ENCODE measurements at places on chromosomes 3 and 15.

DNA sequence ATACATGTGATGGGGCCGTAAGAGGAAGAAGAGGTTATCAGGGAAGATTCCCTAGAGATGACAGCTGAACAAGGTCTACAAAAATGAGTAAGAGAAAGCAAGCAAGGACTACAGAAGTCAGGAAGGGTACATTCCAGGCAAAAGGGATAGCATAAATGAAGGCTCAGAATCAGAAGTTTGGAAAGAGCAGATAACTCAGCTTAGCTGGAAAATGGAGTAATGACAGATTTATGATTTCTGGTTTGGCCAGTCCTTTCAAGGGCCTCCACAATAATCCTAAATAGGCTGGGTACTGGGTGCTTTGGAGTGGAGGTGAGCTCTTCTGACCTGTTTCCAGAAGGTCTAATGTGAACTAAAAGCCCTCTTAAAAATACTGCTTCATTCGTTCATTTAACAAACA is 110.7 kb downstream of the MYO5A start:
- no peak for DNase-seq

DNA sequence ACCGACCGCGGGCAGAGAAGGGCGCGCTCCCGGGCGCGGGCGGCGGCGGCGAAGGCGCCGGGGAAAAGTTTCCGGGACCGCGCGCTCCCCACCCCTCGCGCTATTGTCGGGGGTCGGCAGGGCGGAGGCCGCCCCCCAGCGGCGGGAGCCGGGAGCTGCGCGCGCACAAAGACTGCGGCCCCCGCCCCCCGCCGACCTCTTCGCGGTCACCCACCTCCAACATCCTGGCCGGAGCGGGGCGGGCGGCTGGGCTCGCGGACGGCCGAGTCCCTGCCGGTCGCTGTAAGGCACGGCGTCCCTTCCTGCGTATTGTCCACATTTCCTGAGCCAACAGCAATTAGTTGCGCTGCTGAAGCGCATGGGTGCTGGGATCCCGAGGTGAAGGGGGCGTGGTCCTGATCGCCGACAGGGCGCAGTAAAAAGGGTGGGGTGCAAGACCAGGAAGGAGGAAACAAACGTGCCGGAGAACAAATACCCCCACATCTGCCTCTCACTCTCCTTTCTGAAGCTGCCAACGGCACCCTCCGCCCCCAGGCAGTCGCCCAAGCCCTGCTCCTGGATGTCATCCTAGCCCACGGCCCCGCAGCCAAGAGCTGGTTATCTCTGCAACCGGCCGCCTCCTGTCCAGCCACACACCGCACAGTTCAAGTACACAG is at the start of gene TMEM44:
Gene TMEM44, minus strand, starts transcription at position 71 of the 656 bp plus-strand sequence. CDS start 204 bp downstream, outside the sequence.
- peak; percentile 53 for DNase-seq

DNA sequence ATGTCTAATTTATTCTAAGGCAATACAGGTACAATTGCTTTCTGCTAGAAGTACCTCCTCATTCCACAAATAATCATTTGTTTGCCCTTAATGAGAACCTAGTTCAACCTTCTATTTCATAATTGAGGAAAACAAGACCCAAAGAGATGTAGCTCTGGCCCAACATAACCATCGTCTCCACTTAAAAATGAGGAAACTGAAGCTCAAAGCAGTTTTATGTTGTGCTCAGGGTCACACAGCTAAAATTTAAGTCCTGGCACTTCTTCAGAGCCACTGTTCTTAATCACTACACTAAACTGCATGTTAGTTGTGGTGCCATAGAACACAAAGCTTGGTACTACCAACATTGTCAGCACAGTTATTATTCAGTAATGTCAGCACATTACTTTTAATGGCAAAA is 108.0 kb downstream of the SERPINI1 start:
- no peak for DNase-seq

- no peak for DNase-seq
Measured at GRCh38 chr3:126914226-126914625, 68.7 kb upstream of the PLXNA1 start.

DNA sequence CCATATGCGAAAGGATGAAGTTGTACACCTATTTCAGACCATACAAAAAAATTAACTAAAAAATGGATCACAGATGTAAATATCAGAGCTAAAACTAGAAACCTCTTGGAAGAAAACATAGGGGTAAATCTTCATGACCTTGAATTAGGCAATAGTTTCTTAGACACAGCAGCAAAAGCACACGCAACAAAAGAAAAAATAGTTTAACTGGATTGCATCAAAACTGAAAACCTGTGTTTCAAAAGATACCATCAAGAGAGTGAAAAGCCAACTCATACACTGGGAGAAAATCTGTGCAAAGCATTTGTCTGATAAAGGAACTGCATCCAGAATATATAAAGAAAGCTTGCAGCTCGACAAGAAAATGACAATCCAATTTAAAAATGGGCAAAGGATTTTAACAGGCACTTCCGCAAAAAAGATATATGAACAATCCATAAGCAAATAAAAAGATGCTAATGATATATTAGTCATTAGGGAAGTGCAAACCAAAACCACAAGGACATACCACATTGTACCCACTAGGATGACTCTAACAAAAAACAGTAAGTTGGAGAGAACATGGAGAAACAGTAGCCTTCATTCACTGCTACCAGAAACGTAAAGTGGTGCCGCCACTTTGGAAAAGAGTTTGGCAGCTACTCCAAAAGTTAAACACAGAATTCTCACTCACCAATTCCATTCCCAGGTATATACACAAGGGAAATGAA is 263.1 kb downstream of the ADAMTS17 start:
- no peak for DNase-seq

DNA sequence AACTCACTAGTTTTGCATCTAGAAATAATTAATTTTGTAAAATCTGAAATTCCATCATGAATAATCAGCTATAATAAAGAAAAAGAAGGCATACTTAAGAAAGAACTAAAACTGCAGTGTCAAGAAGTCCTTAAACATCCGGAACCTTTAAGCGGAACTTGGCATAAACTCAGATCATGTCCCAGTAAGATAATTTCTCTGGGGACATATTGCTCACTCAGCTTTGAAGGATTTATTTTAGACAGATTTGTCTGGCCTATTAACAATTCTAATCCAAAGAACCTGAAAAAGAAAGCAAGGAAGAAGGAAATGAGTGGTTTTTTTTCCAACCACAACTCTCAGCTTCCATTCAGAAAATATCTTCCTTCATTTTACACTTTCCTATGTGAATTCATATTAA is 850.3 kb downstream of the ROBO1 start:
- no peak for DNase-seq

DNA sequence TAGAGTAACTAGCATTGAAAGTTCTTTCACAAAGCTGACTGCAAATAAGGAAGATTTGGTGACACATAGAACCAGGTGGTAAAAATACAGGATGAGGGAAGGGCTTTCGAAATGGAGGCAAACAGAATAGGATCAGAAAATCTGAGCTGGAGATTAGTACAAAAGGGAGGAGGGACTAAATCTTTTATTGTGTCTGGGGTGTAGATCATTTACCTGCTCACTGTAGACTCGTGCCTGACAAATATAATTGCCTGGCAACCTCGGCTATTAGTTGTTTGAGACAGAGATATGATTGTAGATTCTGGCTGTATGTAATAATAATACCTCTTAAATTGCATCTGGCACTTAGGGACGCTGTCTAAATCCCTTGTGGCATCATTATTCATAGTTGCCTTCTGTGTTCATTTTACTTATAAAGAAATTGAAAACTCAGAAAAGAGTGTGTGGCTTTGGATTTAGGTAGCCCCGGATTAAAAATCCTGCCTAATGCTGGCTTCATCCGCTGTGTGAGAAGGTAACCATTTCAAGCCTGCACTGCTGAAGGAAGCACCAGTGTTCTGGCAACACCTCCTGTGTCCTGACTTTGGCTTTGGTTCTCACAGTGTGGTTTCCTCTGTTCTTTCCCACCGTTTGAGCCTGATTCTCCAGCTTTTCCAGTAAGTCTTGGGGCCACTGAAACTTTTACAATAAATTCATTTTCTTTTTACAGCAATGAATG is 25.0 kb upstream of the GPR160 start:
- DNase-seq = no peak

DNA sequence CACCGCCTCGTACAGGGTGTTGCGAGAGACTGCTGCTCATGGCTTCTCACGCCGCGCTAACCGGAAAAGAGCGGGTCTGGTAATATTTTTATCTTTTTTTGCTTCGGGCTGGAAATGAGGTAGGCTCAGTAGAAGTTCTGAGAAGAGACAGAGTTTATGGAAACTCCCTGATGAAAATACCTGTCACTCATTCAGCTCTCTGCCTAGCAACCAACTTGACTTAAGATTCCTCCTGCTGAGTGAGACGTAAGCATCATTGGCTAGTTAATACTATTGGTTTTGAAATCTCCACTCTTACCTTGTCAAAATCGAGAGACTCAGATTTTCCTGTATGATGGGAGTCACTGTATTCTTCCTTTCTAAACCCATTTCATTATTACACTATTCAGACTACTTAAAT is 181.7 kb downstream of the PTPRG start:
- DNase-seq = no peak

- DNase-seq = no peak
Measured at GRCh38 chr3:8457039-8457438, 44.6 kb upstream of the LMCD1 start.

DNA sequence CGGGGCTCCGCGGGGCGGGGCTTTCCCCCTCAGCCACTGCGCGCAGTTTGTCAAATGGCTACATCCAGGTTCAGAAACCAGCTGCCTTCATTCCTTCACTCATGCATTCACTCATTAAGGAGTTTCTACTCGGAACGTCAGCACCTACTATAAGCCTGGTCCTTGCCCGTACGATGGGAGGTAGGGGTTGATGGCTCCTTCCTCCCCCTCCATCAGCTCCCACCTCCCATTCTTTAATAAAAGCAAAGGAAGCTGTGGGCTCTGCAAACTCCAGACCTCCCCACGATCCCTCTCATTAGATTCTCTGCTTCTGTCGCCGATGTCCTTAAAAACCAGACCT is 267 bp upstream of the CFAP92 start:
- DNase-seq = no peak

DNA sequence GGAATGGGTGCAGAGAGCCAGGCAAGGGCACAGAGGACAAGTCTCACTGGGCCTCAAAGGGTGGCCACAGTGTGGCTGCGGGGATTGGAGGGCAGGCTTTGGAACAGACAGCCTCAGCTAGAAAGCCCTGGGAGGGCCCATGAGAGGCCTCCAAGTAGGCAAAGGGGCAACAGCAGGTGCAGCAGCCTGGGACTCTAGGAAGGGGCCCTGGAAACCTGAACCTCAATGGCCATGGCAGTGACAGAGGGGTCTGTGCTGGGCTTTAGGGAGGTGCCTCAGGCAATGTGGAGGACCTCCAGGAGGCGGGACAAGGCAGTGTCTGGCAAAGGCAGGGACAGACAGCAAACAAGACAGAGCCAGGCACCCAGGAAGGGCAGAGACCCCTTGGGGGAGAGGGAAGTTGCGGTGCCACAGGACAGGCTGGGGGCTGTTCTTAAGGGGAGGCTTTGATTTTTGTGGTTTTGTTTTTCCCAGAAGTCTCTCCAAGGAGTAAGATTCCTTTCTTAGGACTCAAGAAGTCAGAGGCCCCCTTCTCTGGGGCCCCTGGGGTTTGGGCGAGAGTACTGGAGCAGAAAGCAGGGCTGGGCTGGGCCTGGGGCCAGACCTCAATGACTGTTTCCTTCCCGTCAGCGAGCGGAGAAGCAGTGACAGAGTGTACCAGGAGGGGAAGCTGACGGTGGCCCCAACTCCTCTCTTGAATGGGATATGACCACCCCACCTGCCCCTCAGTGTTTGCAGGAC is 9.7 kb downstream of the STOML1 start:
- no peak for DNase-seq

DNA sequence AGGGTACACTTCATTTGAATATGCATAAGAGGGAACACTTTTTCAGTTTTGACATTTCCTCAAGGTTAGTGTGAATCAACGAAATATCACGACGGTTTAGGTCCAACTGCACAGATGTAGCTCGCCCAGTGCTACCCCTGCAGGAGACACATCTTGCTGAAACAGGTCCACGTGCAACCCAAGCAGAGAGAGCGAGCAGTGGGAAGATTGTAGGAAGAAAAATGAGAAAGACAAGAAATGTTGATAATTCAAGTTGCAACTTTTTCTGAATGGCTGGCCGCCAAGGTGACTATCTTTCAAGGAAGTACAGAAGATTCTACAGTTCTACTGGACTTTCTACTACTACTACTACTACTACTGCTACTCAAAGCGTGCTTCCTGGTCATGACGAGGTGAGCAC is 231.7 kb downstream of the PDZRN3 start:
- no peak for DNase-seq

- no peak for DNase-seq
Measured at GRCh38 chr3:52866427-52866826, 30.9 kb downstream of the STIMATE start.

- no peak for DNase-seq
Measured at GRCh38 chr3:173411375-173411973, 13.9 kb downstream of the NLGN1 start.

DNA sequence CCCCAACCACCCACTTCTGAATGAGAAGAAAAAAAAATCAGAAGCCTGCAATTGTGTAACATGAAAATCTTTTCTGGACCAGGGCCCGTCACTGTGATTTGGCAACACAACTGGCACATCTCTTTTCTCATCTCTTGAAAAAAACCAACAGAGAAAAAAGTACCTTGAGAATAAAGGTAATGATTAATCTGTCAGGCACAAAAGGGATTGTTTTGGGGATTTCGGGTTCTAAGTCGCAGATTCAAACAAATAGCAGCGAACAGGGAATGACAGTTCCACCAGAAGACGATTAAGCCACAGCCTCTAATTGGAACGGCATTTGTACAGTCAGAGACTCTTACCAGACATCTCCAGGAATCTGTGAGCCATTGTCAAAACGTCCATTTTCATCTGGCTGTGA is at the start of gene AQP9:
Gene AQP9, plus strand, starts transcription at position 276 of the 400 bp plus-strand sequence. CDS start 185 bp downstream, outside the sequence.
- no peak for DNase-seq

DNA sequence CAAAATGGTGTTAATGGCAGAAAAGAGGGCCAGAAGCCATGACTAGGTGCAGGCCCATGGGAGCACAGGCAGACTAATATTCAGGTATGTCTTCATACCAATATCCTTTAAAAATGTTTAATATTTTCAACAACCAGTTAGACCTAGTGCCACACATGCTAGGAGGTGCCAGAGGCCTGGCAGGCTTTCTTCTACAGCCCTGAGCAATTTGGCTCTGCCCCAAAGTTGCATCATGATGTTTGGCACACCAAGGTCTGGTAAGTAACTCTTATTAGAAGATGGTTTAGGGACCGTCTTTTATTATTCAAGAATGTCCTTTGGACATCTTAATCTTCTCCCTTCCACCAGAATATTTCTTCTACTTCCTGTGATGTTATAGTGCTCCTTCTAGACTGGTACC is 34.8 kb downstream of the MITF start:
- no peak for DNase-seq

GRCh38 chr15:39621210-39621609 is 40.3 kb downstream of the THBS1 start:
- DNase-seq = no peak

DNA sequence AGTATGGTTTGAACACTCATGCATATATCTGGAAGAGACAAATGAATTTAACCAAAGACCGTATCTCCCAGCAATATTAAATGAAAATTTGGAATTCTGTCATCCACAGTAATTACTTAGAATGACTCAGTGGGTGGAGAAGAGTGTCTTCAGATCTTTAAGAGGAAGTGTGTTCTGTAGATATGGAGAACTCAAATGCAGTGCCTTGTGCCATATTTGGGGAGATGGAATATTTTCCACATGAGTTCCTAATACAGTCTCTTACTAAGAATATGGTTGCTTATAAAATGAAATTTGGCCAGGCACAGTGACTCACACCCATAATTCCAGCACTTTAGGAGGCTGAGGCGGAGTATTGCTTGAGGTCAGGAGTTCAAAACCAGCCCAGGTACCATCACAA is 40.5 kb downstream of the ANO10 start:
- DNase-seq = no peak

- no peak for DNase-seq
Measured at GRCh38 chr3:194906970-194907629, 221.4 kb downstream of the FAM43A start.
